ENCODE measurements at places on chromosomes 11 and 22. TPM values are rescaled to one million over a fixed set of nuclear protein-coding genes. Genes with fewer than 3 reads are reported as not detected.

FZD4 gene
- 5.8 TPM for total RNA-seq

RBM4B gene
- 14.5 TPM for total RNA-seq

DGAT2 gene
- total RNA-seq, result 1.8 TPM

PLAAT4 gene
- 31.0 TPM for total RNA-seq

ENTHD1 gene
- total RNA-seq, result not detected

OR52E8 gene
- not detected for total RNA-seq

CDC42EP2 gene
- 29.7 TPM for total RNA-seq

BDNF gene
- 15.6 TPM for total RNA-seq
